Heart left ventricle (tissue), 16 donors: ENCODE measurements at places on chromosomes 2 and 18. TPM values are rescaled to one million over a fixed set of nuclear protein-coding genes. Genes with fewer than 3 reads are reported as not detected.

Gene TEKT4
- not detected for polyA plus RNA-seq

Gene ARHGAP25
- 2.9 TPM for polyA plus RNA-seq

GRCh38 chr2:16262526-16263178 lies 322.3 kb downstream of the MYCN start:
- no peaks in the 10 kb centered on the region for H3K27me3 ChIP-seq
- H3K4me1 ChIP-seq: no peaks in the 10 kb centered on the region
- no peak for DNase-seq
- no peaks in the 10 kb centered on the region for H3K36me3 ChIP-seq
- no peak overlapping the region for H3K27ac ChIP-seq

Gene RELCH
- 7.4 TPM for polyA plus RNA-seq

Gene TYMS
- 0.34 TPM for polyA plus RNA-seq

- H3K4me3 ChIP-seq: no peak overlapping the region
- H3K27me3 ChIP-seq: no peaks in the 10 kb centered on the region
- peak; percentile 39 for DNase-seq
These were observed 6.1 kb upstream of the SERPINB8 start for GRCh38 chr18:63963615-63964256.

Gene RAB27B
- not detected for polyA plus RNA-seq

DNA sequence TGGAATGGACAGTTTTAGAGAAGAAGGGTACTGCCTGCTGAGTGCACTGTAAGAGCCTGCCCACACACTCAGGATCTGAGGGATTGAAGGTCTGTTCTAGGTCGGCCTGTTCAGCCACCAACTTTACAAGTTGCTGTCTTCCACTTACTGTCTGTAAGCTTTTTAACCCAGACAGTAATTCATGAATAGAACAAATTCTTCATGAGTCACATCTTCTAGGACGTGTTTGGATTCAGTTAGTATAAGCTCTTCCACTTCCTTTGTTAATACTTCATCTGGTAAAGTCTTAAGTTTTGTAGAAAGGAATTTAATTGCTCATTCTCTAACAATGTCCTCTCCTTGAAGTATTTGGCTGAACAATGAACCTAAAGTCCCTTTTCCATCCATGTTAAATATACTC lies 74.6 kb downstream of the PDE11A start:
- no peak overlapping the region for H3K27ac ChIP-seq
- H3K27me3 ChIP-seq: no peaks in the 10 kb centered on the region
- H3K4me1 ChIP-seq: no peaks in the 10 kb centered on the region
- DNase-seq: no peak
- H3K36me3 ChIP-seq: no peaks in the 10 kb centered on the region

Gene MAL
- polyA plus RNA-seq: 2.3 TPM

GRCh38 chr2:24231461-24231881 lies 56.6 kb downstream of the FAM228A start:
- H3K36me3 ChIP-seq: no peaks in the 10 kb centered on the region
- DNase-seq: no peak
- H3K4me1 ChIP-seq: no peaks in the 10 kb centered on the region

- H3K27me3 ChIP-seq: no peaks in the 10 kb centered on the region
- no peak overlapping the region for H3K4me3 ChIP-seq
- DNase-seq: no peak
These were observed 67.8 kb downstream of the DIPK1C start for GRCh38 chr18:74389171-74389927.

DNA sequence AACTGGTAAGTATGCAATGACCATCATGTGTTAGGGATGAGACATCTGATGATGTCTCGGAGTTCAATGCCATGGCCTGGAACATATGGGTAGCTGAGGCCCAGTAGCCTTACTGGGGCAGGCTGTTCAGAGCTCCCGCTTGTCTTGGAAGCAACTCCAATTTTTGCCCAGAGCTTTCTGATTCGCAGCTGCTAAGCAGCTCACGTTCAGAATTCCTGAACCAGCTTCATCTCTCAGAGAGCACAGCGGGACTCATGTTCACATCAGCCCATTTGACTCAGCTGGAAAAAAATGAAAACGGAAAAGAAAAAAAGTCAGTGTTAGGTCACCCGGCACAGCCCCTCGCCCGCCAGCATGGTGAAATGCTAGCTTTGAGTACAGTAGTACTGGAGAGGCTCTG lies 16.8 kb upstream of the LRATD1 start:
- H3K36me3 ChIP-seq: no peaks in the 10 kb centered on the region
- no peak for DNase-seq
- H3K27ac ChIP-seq: no peak overlapping the region
- H3K4me1 ChIP-seq: no peaks in the 10 kb centered on the region

DNA sequence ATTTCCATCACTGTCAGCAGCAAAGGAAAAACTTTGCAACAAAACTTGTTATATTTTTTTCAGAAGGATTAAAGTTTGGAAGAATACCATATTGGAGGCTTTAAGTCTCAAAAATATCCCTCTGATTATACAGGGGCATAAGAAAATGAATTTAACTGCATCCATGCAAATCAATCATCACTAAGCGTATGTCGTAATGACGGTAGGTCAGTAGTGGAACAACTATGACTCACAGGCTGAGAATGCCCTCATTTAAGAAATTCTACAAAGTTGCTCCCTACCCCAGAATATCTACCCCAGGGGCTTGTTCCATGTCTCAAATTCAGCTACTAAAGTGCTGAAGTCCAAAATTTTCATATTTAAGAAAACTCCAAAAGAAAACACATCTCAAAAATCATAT lies 12.5 kb upstream of the NAB1 start:
- H3K36me3 ChIP-seq: no peaks in the 10 kb centered on the region
- peak overlapping the region; percentile 44 for H3K27ac ChIP-seq
- H3K27me3 ChIP-seq: no peaks in the 10 kb centered on the region

Gene THSD7B
- polyA plus RNA-seq: 0.04 TPM

GRCh38 chr2:188024811-188025210 lies 266.9 kb upstream of the GULP1 start:
- H3K36me3 ChIP-seq: no peaks in the 10 kb centered on the region
- no peak for DNase-seq

- H3K27ac ChIP-seq: no peak overlapping the region
- peaks cover 2% of the 10 kb centered on the region for H3K27me3 ChIP-seq
- DNase-seq: no peak
- H3K4me1 ChIP-seq: no peaks in the 10 kb centered on the region
These were observed 106.5 kb upstream of the ATP8B1 start for GRCh38 chr18:57909620-57910019.

DNA sequence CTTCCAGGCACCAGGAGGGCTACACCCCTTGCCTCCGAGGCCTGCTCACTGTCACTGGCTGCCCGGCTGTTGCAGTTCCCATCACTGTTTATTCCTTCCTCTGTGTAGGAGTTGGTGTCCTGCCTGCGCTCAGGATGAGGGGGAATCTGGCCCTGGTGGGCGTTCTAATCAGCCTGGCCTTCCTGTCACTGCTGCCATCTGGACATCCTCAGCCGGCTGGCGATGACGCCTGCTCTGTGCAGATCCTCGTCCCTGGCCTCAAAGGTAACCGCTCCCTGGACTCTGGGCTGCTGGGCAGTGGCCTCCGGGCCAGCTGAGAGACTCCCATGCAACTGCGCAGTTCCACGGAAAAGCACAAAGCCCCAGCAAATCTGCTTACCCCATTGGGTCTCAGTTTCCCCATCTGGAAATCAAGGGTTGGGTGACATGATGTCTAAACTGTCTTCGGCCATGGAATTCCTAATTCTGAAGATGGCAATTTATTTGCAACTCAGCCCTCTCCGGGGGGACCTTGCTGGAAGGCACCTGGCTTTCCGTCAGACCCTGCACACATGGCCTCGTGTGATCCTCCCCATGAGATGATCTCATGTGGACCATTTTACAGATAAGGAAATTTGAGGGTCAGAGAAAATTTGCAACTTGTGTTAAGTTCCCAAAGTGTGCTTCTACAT lies 9.4 kb downstream of the COLEC11 start:
- H3K4me1 ChIP-seq: no peaks in the 10 kb centered on the region
- H3K4me3 ChIP-seq: no peak overlapping the region
- no peak for DNase-seq
- no peaks in the 10 kb centered on the region for H3K36me3 ChIP-seq
- H3K27ac ChIP-seq: no peak overlapping the region
- no peaks in the 10 kb centered on the region for H3K27me3 ChIP-seq

- H3K27ac ChIP-seq: no peak overlapping the region
- no peaks in the 10 kb centered on the region for H3K4me1 ChIP-seq
- no peak overlapping the region for H3K4me3 ChIP-seq
These were observed 46.7 kb downstream of the FANCL start for GRCh38 chr2:58194458-58194857.

GRCh38 chr2:238376884-238377391 lies 49.8 kb upstream of the ASB1 start:
- H3K4me3 ChIP-seq: no peak overlapping the region

Gene TNFRSF11A
- polyA plus RNA-seq: 0.23 TPM

Gene CD8B2
- polyA plus RNA-seq: not detected

GRCh38 chr2:128237081-128237534 lies 81.6 kb downstream of the HS6ST1 start:
- no peaks in the 10 kb centered on the region for H3K36me3 ChIP-seq
- H3K27ac ChIP-seq: peak overlapping the region; percentile 29

GRCh38 chr2:135186054-135186453 lies 134.0 kb downstream of the RAB3GAP1 start:
- no peaks in the 10 kb centered on the region for H3K27me3 ChIP-seq
- no peak overlapping the region for H3K4me3 ChIP-seq
- no peaks in the 10 kb centered on the region for H3K4me1 ChIP-seq
- no peak for DNase-seq
- H3K27ac ChIP-seq: no peak overlapping the region

DNA sequence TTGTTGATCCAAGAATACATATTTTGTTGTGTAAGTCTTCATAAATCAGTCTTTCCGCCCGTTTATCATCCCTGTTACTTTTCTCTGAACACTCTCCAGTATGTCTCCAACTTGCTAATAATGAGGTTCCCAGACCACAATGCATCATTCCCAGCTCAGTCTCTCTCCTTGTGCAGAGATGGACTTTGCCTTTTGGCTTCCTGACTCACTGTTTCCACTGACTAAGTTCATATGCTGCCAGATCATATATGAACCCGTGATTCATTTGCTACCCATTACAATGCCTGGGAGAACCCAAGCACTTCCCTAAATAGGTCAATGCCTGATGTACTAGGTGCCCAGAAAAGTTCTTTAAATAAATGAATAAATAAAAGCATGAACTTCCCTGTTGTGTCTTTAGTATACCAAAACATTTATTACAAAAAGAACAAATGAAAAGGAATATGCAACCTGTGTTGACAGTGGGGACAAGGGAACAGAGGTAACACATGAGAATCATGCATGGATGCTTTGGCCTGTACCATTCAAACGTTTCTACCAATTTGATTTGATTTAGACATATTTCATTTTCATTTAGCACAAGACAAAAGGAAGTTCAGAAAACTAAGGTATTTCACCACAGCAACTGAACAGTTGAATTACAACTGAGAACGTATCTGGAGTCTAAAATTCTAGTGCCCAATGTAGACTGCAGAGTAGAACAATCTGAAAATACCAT lies 215.4 kb upstream of the HNRNPA3 start:
- H3K27ac ChIP-seq: no peak overlapping the region
- DNase-seq: no peak
- H3K4me1 ChIP-seq: no peaks in the 10 kb centered on the region
- no peak overlapping the region for H3K4me3 ChIP-seq
- H3K36me3 ChIP-seq: no peaks in the 10 kb centered on the region
- H3K27me3 ChIP-seq: no peaks in the 10 kb centered on the region

DNA sequence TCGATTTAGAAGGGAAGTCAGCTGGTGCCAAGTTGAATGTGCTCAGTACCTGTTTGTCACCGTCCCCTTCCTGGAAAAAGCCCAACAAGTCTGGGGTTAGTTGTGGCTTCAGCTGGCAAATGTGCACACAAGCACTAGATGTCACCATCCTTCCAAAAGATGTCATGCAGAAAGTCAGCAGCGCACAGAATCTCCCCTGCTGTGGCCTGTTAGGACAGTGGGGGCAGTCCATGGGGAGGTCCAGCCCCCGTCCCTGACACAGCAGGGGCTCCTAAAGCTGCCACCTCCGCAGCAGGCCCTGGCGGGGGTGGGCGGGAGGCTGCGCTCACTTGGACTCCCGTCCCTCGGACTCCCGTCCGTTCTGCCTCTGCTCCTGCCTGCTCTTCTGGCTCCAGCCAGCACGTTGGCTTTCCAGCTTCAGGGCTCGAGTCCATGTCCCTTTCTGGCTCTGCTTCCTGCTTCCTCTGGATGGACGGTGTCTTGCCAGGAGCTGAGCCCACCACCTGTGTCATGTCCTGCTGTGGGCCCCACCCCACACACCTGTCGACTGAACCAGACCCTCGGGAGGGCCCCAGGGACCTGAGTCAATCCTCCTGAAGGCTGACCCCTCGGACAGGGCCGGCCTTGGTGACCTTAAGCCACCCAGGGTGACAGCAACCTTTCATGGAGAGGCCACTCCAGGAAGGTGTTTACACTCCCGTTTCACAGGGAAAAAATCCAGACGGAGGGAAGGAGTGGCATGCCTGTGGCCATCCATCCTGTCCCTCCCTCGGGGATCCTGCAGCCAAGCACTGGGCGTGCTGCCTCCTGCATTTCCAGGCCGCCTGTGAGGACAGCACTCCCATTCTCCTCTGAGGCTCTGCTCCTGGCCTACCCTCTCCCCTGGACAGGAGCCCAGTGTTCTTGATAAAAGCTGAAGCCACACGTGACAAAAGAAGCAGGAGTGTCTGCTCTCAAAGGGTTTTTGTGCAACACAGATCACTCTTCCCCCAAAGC lies 8.5 kb downstream of the RAB17 start:
- H3K27ac ChIP-seq: peak overlapping the region; percentile 87
- H3K4me1 ChIP-seq: peaks cover 5% of the 10 kb centered on the region
- DNase-seq: peak; percentile 83
- H3K27me3 ChIP-seq: no peaks in the 10 kb centered on the region

DNA sequence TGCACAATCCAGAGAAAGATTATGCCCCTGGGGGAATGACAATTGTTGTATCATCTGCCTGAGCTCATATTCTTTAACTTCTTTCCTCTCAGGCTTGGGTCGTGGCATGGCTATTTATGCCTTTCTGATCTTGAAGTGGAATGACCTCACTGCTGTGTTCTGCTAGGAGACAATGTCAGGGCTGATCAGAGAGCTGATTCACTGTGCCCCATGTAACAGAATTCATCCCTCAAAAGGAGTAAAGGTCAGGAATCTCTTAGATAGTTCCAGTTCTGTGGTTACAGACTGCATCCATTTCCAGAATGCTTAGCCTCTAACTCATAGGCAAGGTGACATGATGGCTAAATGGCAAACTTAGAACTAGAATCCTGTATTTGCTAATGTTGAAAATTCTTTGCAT lies 511.7 kb upstream of the CNTNAP5 start:
- H3K4me1 ChIP-seq: no peaks in the 10 kb centered on the region
- H3K36me3 ChIP-seq: no peaks in the 10 kb centered on the region
- no peak overlapping the region for H3K4me3 ChIP-seq
- H3K27me3 ChIP-seq: no peaks in the 10 kb centered on the region
- no peak for DNase-seq

GRCh38 chr2:58155160-58155778 lies 85.9 kb downstream of the FANCL start:
- no peak overlapping the region for H3K27ac ChIP-seq
- H3K4me1 ChIP-seq: no peaks in the 10 kb centered on the region
- H3K36me3 ChIP-seq: peaks cover 33% of the 10 kb centered on the region
- no peaks in the 10 kb centered on the region for H3K27me3 ChIP-seq

Gene RBM45
- 6.5 TPM for polyA plus RNA-seq

Gene C2orf42
- 3.5 TPM for polyA plus RNA-seq

Gene DHX57
- polyA plus RNA-seq: 4.1 TPM

GRCh38 chr2:1848599-1848995 lies 104.3 kb upstream of the PXDN start:
- H3K27me3 ChIP-seq: peaks cover 10% of the 10 kb centered on the region
- no peak overlapping the region for H3K27ac ChIP-seq
- no peak overlapping the region for H3K4me3 ChIP-seq
- no peaks in the 10 kb centered on the region for H3K4me1 ChIP-seq
- no peak for DNase-seq
- no peaks in the 10 kb centered on the region for H3K36me3 ChIP-seq

- H3K36me3 ChIP-seq: no peaks in the 10 kb centered on the region
- H3K4me1 ChIP-seq: peaks cover 13% of the 10 kb centered on the region
- no peak overlapping the region for H3K4me3 ChIP-seq
- no peak overlapping the region for H3K27ac ChIP-seq
- H3K27me3 ChIP-seq: no peaks in the 10 kb centered on the region
These were observed 82.1 kb downstream of the MAP3K20 start for GRCh38 chr2:173157676-173158293.

Gene ICOS
- 0.04 TPM for polyA plus RNA-seq
